Activated B cell treated with CpG ODN at 0.5 μM for 24 hours (primary cell): ENCODE measurements at places on chromosomes 4 and X. TPM values are rescaled to one million over a fixed set of nuclear protein-coding genes. Genes with fewer than 3 reads are reported as not detected.

- no peak for DNase-seq
- no peaks in the 10 kb centered on the region for H3K27me3 ChIP-seq
- peaks cover 7% of the 10 kb centered on the region for H3K4me1 ChIP-seq
Observed at GRCh38 chr4:89434364-89434988, 126.9 kb upstream of the GPRIN3 start.

DNA sequence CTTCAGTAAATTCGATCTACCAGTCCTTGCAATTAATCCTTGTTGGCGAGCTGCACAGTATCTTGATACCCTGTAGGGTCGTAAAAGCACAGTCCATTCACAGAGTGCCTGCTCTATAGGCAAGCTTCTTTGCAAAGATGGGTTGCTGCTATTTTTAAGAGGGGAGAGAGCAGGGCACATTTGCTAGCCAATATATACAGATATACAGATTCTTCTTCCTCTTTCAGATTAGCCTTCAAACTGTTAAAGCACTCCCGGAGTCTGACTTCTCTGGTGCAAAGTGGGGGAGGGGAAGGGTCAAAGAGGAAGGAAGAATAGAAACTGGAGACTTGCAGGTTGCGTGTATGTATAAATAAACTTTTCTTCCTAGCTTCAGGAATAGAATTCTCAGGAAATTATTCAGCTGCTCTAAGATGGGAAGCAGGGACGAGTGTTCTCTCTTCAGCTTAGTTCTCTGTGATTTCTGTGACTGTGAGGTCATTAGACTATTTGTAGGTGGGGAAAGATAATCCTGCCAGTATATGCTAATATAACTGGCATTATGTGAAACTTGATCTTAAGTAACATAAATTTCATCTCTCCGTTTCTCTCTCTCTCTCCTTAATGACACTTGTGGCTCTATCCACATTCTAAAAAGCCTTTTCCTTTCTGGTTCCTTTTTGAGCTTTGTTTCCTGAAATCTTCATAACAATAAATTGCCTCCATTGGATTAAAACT lies at the start of gene CYSLTR1:
TSS of gene CYSLTR1 (minus strand) at position 242 of the 717 bp plus-strand sequence. CDS start 53,865 bp downstream, outside the sequence.
- peak within 1 kb of the TSS; percentile 89 for H3K4me3 ChIP-seq
- H3K27me3 ChIP-seq: no peaks in the 10 kb centered on the region
- no peak for DNase-seq
- no peaks in the 10 kb centered on the region for H3K36me3 ChIP-seq
- H3K27ac ChIP-seq: peak within 1 kb of the TSS; percentile 94

GRCh38 chrX:7170898-7171297 lies 22.9 kb upstream of the PUDP start:
- no peaks in the 10 kb centered on the region for H3K27me3 ChIP-seq
- no peak overlapping the region for H3K27ac ChIP-seq
- no peaks in the 10 kb centered on the region for H3K4me1 ChIP-seq
- H3K4me3 ChIP-seq: no peak overlapping the region

DNA sequence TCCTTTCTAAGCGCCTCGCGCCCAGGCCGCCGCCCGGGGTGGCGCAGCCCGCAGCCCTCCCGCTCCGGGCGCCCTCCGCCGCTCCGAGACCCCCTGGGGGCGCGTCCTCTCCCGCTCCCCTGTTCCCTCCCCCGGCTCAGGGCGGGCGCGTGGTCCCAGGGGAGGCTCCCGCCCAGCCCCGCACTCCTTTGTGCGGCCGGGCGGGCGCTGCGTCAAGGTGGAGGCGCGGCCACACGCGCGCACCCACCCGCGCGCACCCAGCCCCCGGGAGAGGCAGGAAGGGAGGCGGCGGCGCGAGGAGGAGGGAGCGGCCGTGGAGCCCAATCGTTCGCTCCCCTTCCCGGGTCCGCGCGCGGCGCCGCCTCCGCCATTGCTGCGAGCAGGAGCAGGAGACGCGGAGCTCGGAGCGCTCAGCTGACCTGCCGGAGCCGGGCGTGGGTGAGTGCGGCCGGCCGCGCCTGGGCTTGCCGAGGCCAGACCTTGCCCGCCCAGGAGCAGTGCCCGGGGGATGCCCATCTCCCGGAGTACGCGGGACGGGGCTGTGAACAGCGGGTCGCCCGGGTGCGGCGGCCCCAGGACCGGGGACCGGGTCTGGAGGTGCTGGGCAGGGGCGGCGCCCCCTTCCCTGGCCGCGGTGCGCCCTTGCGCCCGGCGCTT lies at the start of gene NSG1:
TSS of gene NSG1 (plus strand) at position 367 of the 657 bp plus-strand sequence. CDS start 528 bp downstream, outside the sequence.
- H3K27me3 ChIP-seq: peaks cover 38% of the 10 kb centered on the region
- H3K4me3 ChIP-seq: peak within 1 kb of the TSS; percentile 49
- peaks cover 14% of the 10 kb centered on the region for H3K4me1 ChIP-seq
- no peak for DNase-seq
- H3K36me3 ChIP-seq: no peaks in the 10 kb centered on the region
- no peak within 1 kb of the TSS for H3K27ac ChIP-seq

DNA sequence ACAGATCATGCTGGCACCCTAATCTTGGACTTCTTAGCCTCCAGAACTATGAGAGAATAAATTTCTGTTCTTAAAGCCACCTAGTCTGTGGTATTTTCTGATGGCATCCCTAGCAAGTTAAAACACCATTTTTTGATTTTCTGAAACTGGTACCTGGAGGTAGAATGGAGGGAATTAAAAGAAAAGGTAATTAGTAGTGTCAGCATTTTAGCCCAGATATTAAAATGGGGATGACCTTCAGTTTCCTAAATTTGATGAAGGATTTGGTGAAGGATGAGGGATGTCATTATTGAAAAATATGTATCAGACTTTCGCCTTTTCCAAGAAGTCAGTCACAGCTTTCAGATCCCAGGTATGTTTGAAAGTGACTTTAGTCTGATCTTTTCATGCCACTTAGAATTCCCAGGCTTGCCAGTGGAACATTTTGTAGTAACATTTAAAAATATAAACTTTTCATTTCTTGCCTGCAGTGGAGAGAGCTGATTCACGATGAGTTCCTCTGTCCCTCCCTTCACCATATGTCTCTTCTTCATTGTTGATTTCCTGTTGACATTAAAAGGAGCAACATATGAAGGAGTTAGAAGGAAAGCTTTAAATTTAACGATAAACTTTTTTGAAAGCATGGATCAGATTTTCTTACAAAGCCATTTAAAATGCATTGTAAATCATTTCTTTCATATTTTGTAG lies 169.4 kb downstream of the SLIT2 start:
- H3K36me3 ChIP-seq: no peaks in the 10 kb centered on the region
- no peak overlapping the region for H3K4me3 ChIP-seq
- peaks cover 5% of the 10 kb centered on the region for H3K4me1 ChIP-seq
- DNase-seq: no peak
- no peaks in the 10 kb centered on the region for H3K27me3 ChIP-seq

GRCh38 chrX:100687546-100687945 lies 43.5 kb downstream of the SRPX2 start:
- peaks cover 28% of the 10 kb centered on the region for H3K4me1 ChIP-seq
- no peak for DNase-seq
- H3K27ac ChIP-seq: peak overlapping the region; percentile 83
- H3K27me3 ChIP-seq: no peaks in the 10 kb centered on the region
- H3K4me3 ChIP-seq: peak overlapping the region; percentile 58
- H3K36me3 ChIP-seq: no peaks in the 10 kb centered on the region

DNA sequence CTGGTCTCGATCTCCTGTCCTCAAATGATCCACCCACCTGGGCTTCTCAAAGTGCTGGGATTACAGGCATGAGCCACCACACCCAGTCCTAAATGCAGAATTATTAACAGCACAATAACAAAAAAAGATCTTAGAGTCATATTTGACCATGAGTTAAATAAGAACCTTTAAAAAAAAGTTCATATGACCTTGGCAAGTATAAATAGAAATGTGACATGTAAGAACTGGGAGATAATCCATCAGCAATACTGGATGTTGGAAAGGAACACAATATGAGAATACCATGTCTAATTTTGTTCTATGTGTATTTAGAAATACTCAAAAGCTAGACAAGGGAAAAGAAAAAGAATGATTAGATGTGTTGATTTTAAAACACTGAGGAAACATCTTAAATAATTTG lies 231.6 kb downstream of the RAPGEF2 start:
- H3K27ac ChIP-seq: no peak overlapping the region
- no peaks in the 10 kb centered on the region for H3K4me1 ChIP-seq
- no peak overlapping the region for H3K4me3 ChIP-seq
- no peak for DNase-seq

- H3K4me3 ChIP-seq: no peak overlapping the region
- H3K4me1 ChIP-seq: no peaks in the 10 kb centered on the region
- no peaks in the 10 kb centered on the region for H3K36me3 ChIP-seq
- no peaks in the 10 kb centered on the region for H3K27me3 ChIP-seq
- no peak for DNase-seq
Observed at GRCh38 chrX:28398342-28398741, 188.9 kb upstream of the IL1RAPL1 start.

DNA sequence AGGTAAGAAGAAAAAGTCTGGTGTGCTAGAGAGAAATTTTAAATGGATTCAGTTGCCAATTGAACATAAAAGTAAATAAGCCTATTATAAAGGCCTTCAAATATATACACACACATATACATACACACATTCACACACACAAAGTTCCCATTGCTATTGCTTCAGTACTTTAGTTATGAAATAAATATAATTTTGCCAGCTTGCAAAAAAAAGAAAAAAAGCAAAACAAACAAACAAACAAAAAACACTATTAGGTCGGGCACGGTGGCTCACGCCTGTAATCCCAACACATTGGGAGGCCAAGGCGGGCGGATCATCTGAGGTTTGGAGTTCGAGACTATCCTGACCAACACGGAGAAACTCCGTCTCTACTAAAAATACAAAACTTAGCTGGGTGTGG lies 80.3 kb downstream of the SPIN4 start:
- H3K36me3 ChIP-seq: no peaks in the 10 kb centered on the region
- DNase-seq: no peak
- no peak overlapping the region for H3K4me3 ChIP-seq
- H3K27me3 ChIP-seq: no peaks in the 10 kb centered on the region
- no peak overlapping the region for H3K27ac ChIP-seq
- H3K4me1 ChIP-seq: no peaks in the 10 kb centered on the region

- H3K36me3 ChIP-seq: no peaks in the 10 kb centered on the region
- H3K4me3 ChIP-seq: no peak overlapping the region
- H3K27ac ChIP-seq: no peak overlapping the region
Observed at GRCh38 chrX:87961471-87961870, 443.9 kb downstream of the KLHL4 start.

DNA sequence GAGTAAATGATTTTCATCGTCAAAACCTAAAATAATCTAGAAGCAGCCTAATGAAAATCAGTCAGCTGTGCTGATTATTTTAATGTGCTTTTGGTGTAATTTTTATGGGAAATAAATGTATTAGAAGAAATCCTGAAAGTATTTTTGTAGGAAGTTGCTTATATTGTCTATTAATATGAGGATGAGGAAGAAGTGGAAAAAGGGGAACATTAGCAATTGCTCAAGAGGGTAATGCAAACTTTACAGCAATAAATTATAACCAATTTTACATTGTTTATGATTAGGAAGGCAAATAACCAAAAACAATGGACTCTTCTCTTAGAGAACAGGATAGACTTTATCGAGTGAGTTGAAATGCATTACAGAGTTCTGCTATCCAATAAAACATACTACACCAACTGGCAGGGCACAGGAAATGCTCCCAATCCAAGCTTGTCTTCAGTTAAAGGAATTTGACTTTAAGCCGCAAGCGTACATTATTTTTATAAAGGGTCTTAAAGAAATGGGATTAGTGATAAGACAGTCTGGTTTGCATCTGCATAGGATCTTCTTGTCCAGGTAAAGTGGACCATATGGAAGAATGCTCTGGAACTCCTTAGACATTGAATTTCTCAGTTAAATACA lies 374.8 kb downstream of the PDGFC start:
- no peaks in the 10 kb centered on the region for H3K4me1 ChIP-seq
- no peak overlapping the region for H3K27ac ChIP-seq
- no peak for DNase-seq
- no peaks in the 10 kb centered on the region for H3K36me3 ChIP-seq

DNA sequence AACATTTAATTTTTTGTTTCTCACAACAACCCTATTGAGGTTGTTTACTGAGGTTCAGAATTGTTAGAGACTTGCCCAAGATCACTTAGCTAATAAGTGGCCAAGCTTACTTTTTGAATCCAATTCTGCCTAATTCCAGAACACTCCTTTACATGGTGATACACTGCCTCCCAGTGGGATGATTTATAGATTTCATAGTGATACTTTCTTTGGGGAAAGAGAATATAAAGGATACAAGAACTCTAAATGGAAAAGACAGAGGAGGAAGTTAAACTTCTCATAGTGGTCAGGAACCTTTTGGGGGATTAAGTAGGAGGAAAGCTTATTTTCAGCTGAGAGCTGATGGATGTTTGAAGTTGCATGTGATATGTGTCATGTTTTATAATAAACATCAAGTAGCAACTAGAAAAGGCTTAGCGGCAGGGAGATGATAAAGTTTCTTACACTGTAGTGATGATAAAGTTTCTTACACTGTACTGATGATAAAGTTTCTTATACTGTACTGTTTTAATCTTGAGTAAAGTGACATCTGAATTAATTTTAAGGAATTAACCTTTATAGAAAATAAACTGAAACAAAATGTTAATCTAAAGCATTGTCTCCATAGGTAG lies 15.3 kb downstream of the STAG2 start:
- H3K36me3 ChIP-seq: no peaks in the 10 kb centered on the region
- peaks cover 57% of the 10 kb centered on the region for H3K4me1 ChIP-seq
- H3K27me3 ChIP-seq: no peaks in the 10 kb centered on the region
- no peak for DNase-seq

DNA sequence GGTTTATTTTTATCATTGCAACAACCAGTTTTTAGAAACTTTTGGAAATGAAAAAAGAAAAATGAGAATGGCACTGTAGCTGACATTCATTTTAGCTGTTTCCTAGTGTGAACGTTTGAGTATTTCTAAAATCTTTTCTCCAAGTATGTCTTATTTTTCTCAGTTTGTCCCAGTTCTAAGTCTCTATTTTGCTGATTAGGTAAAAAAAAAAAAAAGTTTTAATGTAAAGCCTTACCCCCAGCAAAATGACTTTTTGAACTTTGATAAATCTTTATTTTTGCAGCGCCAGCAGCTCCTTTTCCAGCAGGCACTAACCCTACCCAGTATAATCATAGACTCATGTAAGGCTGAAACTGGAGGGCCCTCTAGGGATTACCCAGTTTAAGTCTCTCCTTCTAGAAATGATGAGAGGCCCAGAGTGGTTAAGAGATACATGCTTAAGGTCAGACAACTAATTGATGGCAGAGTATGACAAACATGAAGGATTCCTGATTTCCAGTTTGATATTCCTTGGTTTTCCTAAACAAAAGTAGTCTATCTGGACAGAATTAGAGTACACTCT lies 84.3 kb upstream of the SLC4A4 start:
- no peak for DNase-seq
- no peaks in the 10 kb centered on the region for H3K4me1 ChIP-seq
- H3K27me3 ChIP-seq: no peaks in the 10 kb centered on the region
- no peak overlapping the region for H3K4me3 ChIP-seq
- no peaks in the 10 kb centered on the region for H3K36me3 ChIP-seq
- no peak overlapping the region for H3K27ac ChIP-seq

- no peaks in the 10 kb centered on the region for H3K27me3 ChIP-seq
- no peak overlapping the region for H3K4me3 ChIP-seq
- H3K36me3 ChIP-seq: no peaks in the 10 kb centered on the region
- H3K4me1 ChIP-seq: no peaks in the 10 kb centered on the region
- no peak for DNase-seq
- H3K27ac ChIP-seq: no peak overlapping the region
Observed at GRCh38 chrX:121655276-121655675, 607.9 kb downstream of the GLUD2 start.

GRCh38 chrX:102498732-102499131 lies 17.8 kb downstream of the TMSB15A start:
- no peaks in the 10 kb centered on the region for H3K4me1 ChIP-seq
- no peaks in the 10 kb centered on the region for H3K36me3 ChIP-seq
- no peak for DNase-seq
- H3K27ac ChIP-seq: no peak overlapping the region
- no peak overlapping the region for H3K4me3 ChIP-seq
- peaks cover 6% of the 10 kb centered on the region for H3K27me3 ChIP-seq

QDPR gene
- 7.2 and 8.9 TPM in 2 replicates for total RNA-seq

GLRB gene
- not detected in 2 replicates for total RNA-seq

RGN gene
- total RNA-seq: 0.24 and 0.27 TPM in 2 replicates

ERCC6L gene
- total RNA-seq: 0.91 and 1.1 TPM in 2 replicates

ACE2 gene
- not detected in 2 replicates for total RNA-seq

USP26 gene
- total RNA-seq: not detected in 2 replicates

GLRA2 gene
- total RNA-seq: not detected in 2 replicates

ZNF141 gene
- 36.9 and 47.8 TPM in 2 replicates for total RNA-seq
